ENCODE measurements at places on chromosomes 3 and 15. TPM values are rescaled to one million over a fixed set of nuclear protein-coding genes. Genes with fewer than 3 reads are reported as not detected.

LMOD3 gene
- not detected for total RNA-seq

CPEB1 gene
- 1.5 TPM for total RNA-seq

PLA1A gene
- not detected for total RNA-seq

CFAP92 gene
- total RNA-seq, result 0.92 TPM

SAMD7 gene
- total RNA-seq, result not detected

TRPM1 gene
- not detected for total RNA-seq

GRCh38 chr3:149374793-149375500 lies 2.5 kb downstream of the TM4SF1 start:
- DNase-seq, result no peak

GRCh38 chr3:44954962-44955361 lies 21.0 kb downstream of the ZDHHC3 start:
- no peak for DNase-seq

GRCh38 chr15:80071652-80072051 lies 12.2 kb downstream of the ZFAND6 start:
- no peak for DNase-seq

DNA sequence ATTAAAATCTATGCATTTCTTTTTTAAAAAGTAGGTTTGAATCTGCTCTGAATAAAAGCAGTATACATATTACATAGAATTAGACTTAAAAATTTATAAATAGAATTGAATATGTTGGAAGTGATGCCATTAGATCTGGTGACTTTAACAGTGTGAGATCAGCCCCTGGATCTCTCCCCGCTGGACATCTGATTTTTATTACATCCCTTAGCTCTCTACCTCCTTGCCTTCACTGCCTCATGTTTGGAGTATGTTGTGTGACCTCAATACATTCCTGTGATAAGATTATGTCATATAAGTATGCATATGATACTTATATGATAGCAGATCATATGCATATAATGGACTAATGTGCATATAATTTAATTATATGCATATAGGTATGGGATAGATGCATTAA lies 643.4 kb upstream of the NR2F2 start:
- DNase-seq, result no peak

GRCh38 chr3:195522254-195523023 lies 20.7 kb downstream of the PPP1R2 start:
- DNase-seq, result no peak

DNA sequence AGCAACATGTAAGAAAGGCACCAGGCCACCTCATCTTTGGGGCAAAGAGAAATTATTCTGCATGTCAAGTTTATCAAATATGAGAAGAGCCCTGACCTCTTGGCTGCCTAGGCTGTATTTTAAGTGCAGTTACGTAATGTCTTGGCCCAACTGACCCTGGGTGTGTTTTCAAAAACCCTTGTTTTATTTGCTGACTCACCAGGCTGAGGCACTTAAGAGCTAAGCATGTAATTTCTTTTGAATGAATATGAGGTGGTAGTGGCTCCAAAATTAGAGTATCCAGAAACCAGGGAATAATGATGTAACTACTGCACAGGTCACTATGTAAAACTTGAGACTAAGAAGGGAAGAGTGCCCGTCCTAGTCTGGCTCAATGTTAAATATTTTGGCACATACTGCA lies 24.3 kb downstream of the PGPEP1L start:
- no peak for DNase-seq

DNA sequence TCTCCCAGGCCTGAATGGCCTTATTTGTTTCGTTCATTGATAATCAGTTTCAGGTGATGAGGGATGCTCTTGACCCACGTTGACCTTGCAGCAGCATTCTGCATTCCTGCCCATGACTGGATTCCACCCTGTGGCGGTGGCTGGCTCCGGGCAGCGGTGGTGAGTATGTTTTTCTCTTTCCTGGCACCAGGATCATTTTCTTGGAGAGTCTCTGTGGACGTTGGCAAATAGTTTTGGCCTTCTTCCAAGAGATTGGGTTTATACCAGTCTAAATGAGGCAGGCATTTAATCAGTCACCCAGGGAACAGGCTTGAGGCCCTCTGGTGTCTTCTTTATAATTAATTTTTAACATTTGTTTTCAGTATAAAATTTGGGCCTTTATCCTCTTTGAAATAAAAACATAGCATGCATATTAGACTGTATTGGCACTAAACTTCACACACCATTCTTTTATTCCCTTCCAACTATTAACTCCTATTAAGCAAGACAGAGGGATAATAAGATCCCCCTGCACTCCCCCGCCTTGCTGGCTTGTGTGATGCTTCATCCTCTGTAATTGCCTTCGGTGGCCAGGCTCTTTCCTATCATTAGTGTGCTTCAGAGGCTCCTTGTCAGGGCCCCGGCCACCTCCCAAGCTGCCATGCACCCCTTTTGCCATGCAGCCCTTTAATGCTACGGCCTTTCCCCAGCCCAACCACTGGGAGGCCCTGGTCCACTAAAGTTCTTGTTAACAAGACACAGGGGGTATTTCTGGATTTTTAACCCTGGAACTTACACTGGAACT lies 176.2 kb upstream of the TOPAZ1 start:
- peak; percentile 54 for DNase-seq
